ENCODE measurements at places on chromosomes 16 and 17.

- no peak for ATAC-seq
Measured at GRCh38 chr16:2214719-2214968, at the start of gene PGP. Gene PGP (minus strand): TSS chr16:2214840. CDS start chr16:2214777, 63 bp downstream.

DNA sequence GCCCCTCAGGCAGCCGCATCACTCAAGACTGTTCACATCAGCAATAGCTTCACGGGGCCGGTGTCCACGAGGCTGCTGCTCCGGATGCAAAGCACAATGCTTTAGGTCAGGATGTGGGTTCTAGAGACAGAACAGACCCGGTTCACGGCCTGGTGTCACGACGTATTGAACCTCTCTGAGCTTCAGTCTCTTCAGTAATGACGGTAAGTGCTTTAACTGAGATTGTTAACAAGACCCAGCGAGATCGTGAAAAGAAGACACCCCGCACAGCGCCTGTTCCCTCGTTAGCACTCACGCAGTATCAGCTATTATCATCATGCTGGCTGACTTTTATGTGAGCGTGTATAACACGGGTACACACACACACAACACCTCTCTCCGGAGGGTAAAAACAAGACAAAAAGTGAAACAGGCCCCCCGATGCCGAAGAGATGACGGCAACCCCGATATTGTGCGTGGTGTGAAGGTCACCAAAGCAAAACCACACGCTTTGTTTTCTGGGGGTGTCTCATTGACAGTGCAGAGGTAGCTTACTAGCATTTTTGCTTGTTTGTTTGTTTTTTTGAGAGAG, 21.4 kb upstream of the ABR start:
- ATAC-seq, result peak; percentile 49

GRCh38 chr17:39221572-39221971, 4.2 kb downstream of the STAC2 start:
- ATAC-seq, result no peak

GRCh38 chr17:72394531-72394930, 273.7 kb downstream of the SOX9 start:
- no peak for ATAC-seq

- no peak for ATAC-seq
Measured at GRCh38 chr17:7403043-7403726, 712 bp downstream of the TMEM256 start.

Measured in activated T-helper 17 cell treated with anti-CD3 and anti-CD28 coated beads, Interleukin-2, amount 50 U/mL, for 72 hours (primary cell).